Brain (organoid and tissue), 16 donors: ENCODE measurements at places on chromosomes 5 and 9.

DNA sequence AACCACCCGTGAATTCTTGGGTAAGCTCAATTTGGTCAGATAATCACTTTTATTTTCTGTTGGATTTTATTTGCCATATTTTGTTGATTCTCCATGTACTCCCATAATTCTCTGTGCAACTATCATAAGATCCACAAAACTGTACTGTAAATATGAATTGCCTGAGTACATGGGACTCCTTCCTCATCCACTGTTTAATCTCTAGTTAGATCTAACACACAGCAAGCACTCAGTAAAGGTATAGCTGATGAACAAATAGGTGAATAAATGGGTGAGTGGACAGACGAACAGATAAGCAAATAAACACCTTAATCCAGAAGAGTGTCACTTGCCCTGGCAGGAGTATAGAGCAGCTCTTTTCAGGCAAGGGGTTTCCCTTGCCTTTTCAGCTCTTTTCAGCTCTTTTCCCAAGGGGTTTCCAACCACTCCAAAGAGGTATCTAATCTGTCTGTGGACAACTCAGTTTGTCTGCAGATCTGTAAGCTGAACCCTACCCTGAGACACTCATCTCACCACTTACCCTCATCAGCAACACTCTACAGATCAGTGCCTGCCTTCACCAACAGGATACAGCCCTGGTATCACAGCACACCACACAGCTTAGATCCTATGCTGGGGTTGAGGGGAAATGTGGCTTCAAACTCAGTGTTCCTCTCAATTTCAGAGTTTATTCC, 51.2 kb downstream of the SIL1 start:
- DNase-seq: no peak

- DNase-seq: no peak
Observed at GRCh38 chr9:22022396-22022795, 13.3 kb upstream of the CDKN2B start.

DNA sequence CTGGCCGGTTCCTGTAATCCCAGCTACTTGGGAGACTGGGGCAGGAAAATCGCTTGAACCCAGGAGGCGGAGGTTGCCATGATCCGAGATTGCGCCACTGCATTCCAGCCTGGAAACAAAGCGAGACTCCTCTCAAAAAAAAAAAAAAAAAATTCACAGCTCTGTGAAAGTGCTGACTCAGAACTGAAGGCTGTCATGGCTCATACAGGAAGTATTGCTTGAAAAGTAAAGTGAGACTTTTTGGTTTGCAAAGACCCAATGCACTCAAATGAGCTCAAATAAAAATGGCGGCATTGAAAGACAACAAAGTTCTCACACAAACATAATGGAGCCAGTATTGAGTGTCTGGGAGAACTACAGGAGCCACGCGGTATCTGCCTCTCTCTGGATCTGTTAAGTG, 202.1 kb downstream of the FBXL7 start:
- DNase-seq: no peak

DNA sequence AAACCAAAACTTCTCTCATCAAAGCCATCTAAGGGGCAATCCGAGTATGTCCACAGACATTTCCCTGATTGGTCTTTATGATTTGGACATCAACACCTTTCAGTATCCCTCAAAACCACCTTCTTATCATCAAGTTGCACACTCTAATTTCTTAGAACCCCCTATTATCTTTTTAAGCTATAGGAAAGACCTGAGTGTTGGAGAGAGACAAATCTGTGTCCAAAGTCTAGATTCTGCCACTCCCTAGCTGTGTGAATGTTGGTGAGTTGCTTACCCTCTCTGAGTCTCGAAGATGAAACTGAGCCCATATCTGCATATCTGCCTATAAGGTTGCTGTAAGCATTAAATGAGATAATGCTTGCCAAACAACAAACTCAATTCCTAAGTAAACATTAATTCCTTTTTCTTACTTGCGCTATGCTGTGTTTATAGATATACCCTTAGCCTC, 159.1 kb downstream of the DOCK8 start:
- no peak for DNase-seq

DNA sequence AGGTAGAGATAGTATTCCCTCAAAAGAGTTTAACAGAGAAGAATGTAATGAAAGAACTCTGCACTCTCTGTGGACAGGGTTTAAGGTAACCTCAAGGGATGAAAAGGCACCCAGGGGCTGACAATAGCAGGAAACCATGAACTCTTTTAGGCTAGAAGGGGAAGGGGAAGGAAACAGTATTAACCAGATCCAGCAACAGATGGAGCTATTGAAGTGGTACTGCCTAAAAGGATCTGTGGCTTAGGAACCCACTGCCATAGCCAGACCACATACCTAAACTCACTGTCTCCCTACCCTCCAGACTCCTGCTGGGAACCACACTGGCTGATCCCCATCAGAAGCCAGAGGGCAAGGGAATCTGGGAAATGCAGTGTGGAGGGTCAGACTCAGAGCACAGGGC, 35.5 kb downstream of the PLGRKT start:
- DNase-seq: no peak

GRCh38 chr9:88813638-88814209, 177.5 kb upstream of the S1PR3 start:
- DNase-seq: no peak

GRCh38 chr9:99712214-99712613, 109.5 kb upstream of the NR4A3 start:
- no peak for DNase-seq

DNA sequence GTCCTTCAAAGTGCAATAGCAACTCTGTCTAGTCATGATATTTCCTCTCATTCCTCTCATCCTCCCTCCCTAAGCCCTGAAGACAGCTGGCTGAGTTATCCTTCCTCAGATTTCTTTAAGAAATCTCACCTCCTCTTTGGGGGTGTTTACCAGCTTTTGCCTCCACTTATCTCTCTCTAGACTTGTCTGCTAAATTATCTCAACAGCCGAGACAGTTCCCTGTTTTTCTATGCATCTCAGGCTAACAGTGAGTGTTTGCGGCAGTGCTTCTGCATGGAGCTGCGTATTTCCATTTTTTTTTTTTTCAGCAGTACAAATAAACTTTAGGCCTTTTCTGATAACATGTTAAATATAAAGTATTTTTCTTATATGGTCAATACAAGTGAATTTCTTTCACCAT, 20.9 kb downstream of the KCTD16 start:
- DNase-seq: no peak

- DNase-seq: no peak
Observed at GRCh38 chr5:170338933-170339779, 41.6 kb upstream of the LCP2 start.

DNA sequence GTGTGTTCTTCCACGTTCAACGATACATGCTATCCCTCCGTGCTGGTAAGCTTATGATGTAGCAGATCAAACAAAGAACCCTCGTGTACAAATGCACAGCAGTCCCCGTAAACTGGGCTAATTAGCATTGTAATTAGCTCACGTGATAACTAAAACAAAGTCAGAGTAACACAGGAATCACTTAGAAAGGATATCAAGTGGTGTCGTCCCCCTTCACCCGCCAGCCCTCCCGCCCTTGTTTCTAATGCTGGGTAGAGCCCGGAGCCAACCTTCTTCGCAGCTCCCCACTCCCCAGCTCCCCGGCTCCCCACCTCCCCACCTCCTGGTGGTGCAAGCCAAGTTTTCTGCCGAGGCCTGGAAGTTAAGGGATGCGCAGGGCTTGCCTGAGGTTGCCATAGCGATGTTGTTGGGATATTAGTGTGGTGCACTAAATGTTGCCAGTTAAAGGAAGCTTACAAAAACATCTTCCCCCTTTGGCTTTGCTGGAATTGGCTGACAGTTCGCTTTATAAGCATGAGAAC, 357.9 kb upstream of the CCNH start:
- DNase-seq: peak; percentile 86

DNA sequence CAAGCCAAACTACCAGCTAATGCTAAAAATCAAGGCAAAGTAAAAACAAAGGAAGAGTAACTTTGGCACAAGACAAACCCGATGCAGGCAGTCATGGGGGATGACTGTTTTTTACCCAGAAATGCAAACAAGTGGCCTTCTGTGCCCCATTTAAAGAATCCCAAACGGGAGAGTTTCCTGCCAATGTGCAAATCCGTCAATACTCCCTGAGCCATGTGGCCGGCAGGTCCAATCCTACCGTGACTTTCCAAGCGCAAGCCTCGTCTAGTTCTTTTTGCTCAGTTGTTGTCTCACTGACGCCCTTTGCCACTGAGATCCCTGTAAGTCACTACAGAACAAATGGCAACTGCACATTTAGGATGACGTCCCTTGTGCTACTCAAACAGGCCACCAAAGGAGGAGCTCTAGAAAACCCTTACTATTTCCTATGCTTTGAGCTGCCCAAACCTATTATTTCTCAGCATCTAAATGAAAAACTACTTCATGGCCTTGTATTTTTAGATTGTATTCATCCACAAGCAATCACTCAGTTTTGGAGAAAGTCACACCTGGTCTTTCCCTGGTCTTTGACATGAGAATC, 43.4 kb downstream of the OTULIN start:
- no peak for DNase-seq

DNA sequence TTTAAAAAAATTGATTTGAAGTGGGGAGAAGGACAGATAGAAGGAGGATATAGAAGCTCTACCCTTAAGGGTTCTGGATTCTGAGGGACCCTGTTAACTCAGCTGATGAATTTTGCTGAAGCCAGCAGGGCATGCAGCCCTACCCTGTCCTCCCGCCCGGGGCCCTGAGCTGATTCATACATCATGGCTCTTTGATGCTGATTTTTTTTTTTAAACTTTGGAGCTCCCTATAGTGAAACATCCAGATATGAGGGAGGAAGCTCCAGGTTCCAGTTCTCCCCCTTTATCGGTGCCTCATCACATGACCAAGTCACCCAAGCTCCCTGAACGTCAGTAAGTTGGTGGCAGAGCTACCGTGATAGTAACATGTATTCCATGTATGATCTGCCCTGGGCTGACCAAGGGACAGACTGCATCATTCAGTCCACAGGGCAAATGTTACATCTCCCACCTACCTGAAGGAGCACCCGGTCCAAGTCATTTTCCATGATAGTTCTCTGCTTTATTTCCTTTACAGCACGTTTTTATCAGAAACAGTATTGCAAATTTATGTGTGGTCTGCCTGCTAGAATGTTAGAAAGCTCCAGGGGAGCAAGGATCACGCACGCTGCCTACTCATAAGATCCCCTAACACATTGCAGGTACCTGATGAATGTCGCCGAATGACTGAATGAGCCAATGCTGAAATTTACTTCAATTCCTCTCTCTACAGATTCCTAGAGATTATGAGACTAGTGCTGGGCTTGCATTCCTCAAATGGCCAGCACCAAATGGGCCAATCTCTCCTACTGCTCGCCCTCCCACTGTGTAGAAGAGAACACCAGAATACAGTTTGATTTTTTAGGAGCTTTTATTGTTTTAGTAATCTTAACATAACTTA, 25.9 kb downstream of the SPARC start:
- no peak for DNase-seq
